ENCODE measurements at places on chromosomes 6 and 20. TPM values are rescaled to one million over a fixed set of nuclear protein-coding genes. Genes with fewer than 3 reads are reported as not detected.

DNA sequence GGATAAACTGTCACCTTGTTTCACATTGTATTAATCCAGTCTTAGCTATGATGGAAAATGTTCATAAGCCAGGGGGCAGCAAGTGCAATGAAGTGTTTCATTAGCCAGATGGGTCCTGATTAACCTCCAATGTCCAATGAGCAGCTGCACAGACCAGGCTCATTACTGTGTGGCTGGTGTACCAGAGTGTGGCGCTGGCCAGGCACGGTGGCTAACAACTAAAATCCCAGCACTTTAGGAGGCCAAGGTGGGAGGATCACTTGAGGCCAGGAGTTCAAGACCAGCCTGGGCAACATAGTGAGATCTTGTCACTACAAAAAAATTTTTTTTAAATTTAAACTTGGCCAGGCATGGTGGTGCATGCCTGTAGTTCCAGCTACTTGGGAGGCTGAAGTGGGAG lies 201.7 kb upstream of the FOXQ1 start:
- ATAC-seq = no peak

Gene HLA-DRA
- total RNA-seq = 170 TPM

DNA sequence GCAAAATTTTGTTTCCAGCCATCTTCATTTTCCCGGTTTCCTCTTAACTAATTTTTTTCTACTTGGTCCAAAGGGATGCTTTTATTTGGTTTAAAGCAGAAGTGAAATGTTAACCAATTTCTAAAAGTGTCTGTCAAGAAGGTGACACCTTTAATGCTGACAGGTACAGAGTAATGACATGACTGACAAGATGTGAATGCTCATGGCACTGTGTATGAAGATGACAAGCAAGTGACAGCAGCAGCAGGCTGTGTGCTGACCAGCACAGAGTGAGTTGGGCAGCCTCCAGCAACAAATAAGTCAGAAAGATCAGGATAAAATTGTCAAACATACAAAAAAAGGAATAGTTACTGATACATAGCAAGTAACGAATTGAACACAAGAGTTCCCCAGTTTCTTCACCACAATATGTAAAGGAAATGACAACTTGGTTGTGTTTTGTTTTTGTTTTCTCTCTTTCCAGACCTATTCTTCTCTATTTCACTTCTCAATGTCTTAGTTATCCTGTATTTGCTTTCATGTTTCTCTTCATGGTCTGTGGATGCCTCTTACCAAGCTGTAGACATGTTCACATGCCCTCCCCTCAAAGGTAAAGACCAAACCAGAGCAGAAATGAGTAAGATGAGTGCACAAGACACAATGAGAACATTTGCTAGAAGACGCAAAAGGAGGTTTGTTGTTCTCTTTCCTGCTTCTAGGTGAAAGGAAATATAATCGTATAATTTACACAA lies 174.9 kb downstream of the FRK start:
- peak; percentile 29 for ATAC-seq

GRCh38 chr6:24922814-24923213 lies 12.9 kb downstream of the RIPOR2 start:
- peak; percentile 15 for ATAC-seq

GRCh38 chr6:166929542-166930189 lies 26.7 kb downstream of the RNASET2 start:
- ATAC-seq = no peak

- ATAC-seq = no peak
Observed at GRCh38 chr6:164882236-164882635, 427.2 kb downstream of the C6orf118 start.

- no peak for ATAC-seq
Observed at GRCh38 chr6:72412709-72413044, 209.2 kb upstream of the KCNQ5 start.

DNA sequence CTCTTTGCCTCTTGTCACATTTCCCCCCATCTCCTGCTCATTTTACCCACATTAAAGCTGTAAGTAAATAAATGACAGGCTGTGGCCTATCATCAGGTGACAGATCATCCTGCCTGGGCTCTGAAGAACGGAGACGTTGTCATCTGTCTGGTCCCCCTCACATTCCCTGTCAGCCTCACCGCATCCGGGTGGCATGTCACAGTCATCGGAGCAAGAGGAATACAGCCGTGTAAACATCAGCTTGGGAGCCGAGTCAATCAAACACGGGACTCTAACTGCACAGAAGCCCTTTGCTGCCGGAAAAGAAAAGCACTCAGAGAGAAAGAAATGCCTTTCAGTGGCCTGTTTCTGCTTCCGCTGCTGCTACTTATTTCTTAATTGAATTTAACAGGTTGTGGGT lies 371.9 kb upstream of the ID4 start:
- no peak for ATAC-seq

GRCh38 chr6:122285292-122285913 lies 114.0 kb upstream of the HSF2 start:
- ATAC-seq = no peak

Gene OLIG3
- 3.5 TPM for total RNA-seq

GRCh38 chr6:10655508-10656055 lies 38.8 kb downstream of the C6orf52 start:
- ATAC-seq = peak; percentile 59

Gene NR2E1
- not detected for total RNA-seq

Gene GSTA1
- total RNA-seq = not detected

- ATAC-seq = no peak
Observed at GRCh38 chr6:140178520-140178919, 804.1 kb upstream of the CITED2 start.

- no peak for ATAC-seq
Observed at GRCh38 chr6:168026925-168027324, 29.5 kb downstream of the KIF25 start.

DNA sequence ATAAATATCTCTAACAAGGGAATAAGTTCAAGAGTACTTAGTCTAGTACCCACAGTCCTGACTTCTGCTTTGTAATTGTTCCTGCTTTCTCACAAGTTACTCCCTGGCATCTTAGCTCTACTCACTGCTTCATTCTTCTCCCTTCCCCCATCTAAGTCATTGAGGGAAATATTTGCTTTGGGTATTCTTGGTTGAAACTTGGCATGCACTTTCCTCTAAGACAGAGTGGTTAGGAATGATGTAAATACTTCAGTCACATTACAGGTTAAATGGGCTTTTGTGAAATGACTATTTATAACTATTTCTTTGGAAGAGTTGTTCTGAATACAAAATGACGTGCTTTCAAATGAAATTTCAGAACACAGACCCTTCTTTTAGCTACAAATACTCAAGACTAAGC lies 67.7 kb upstream of the PLEKHG1 start:
- ATAC-seq = no peak

Gene CST4
- total RNA-seq = not detected

- no peak for ATAC-seq
Observed at GRCh38 chr6:43979525-43979924, 147.7 kb downstream of the MRPL14 start.

DNA sequence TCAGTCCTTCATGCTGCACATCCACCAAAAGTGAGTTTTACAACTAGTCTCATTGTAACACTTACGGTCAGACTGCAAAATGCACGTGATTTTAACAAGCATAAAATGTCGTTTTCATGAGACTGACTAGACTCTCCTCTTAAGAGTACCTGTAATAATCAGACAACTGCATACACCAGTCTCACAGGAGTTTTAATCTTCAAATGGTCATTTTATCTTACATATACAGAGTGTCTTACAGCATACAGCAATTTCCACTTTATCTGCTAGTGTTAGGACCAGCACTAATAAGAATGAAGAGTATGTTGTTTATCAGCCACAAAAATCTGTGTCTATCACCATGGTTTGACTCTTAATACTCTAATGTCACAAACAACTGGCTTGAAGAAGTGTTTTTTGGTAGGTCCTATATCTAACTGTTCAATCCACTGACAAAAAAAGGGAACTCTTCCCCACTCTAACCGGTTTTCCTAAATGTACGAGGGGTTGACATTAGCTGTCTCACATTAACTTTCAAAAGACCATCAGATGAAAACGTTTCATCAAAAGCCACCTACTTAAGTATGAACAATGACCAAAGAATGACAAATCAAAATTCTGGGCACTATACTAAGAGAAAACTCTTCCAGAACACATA lies 1.5 kb upstream of the ASF1A start:
- ATAC-seq = no peak

All from activated T-helper 17 cell treated with anti-CD3 and anti-CD28 coated beads, Interleukin-2, amount 50 U/mL, for 72 hours (primary cell).